ENCODE measurements at places on chromosomes 5 and 9. TPM values are rescaled to one million over a fixed set of nuclear protein-coding genes. Genes with fewer than 3 reads are reported as not detected.

DNA sequence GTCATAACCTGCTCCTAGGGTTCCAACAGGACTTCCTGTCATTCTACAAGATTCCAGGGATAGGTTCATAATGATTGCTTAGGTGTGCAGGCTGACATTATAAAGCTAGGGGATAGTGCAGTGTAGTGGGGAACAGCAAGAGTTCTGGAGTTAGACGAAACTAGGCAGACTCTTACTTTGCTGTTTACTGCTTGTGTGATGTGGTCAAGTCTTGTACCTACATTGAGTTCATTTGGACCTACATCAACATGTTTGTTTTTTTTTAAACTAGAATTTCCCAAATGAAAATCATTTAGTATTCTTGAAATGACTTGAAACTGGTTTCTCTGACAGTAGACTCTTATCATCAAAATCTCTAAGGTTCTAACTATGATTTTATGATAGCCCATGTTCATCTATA lies 21.2 kb upstream of the CCNH start:
- no peaks in the 10 kb centered on the region for H3K36me3 ChIP-seq
- no peaks in the 10 kb centered on the region for H3K27me3 ChIP-seq
- DNase-seq, result no peak
- H3K4me1 ChIP-seq, result no peaks in the 10 kb centered on the region

GRCh38 chr5:122770477-122770876 lies 4.4 kb upstream of the SNX2 start:
- H3K4me3 ChIP-seq, result no peak overlapping the region
- DNase-seq, result peak; percentile 59
- peaks cover 8% of the 10 kb centered on the region for H3K4me1 ChIP-seq

IL9 gene
- total RNA-seq, result not detected

GRCh38 chr9:128114326-128115186 lies 13.0 kb downstream of the PTGES2 start:
- H3K4me3 ChIP-seq, result no peak overlapping the region
- H3K36me3 ChIP-seq, result peaks cover 2% of the 10 kb centered on the region
- no peak for DNase-seq
- H3K27ac ChIP-seq, result no peak overlapping the region

CATSPER3 gene
- 0.39 TPM for total RNA-seq

INSL6 gene
- total RNA-seq, result not detected

DNA sequence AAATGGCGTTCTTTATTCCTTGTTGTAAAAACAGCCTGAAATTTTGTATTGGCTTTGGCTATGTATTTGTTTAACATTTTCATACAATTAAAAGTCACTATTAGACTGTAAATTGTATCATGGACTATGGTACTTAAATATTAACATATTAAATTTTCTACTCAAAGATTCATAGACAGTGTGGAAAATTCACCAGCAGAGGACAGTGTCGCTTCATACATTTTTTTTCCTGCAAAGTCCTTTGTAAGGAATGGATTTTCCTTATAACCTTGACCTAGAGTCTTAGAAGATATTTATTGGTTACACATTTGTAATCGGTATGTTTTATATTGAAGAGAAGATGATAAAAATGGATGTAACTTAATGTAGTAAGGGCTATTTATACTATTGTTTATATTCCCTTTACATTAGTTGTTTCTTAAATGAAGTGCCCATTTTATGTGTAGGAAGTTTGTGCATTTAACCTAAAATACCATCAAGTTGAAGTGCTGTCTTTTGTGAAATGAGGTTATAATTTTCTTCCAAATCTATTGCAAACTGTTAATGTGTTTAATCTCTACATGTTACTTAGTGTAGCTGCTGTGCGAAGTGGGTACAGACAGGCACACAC lies 150.1 kb downstream of the KDM4C start:
- no peaks in the 10 kb centered on the region for H3K36me3 ChIP-seq
- H3K4me1 ChIP-seq, result peaks cover under 1% of the 10 kb centered on the region
- H3K27ac ChIP-seq, result no peak overlapping the region
- no peaks in the 10 kb centered on the region for H3K27me3 ChIP-seq
- DNase-seq, result no peak
- no peak overlapping the region for H3K4me3 ChIP-seq

- no peaks in the 10 kb centered on the region for H3K36me3 ChIP-seq
- no peak overlapping the region for H3K27ac ChIP-seq
- peaks cover 2% of the 10 kb centered on the region for H3K4me1 ChIP-seq
- no peaks in the 10 kb centered on the region for H3K27me3 ChIP-seq
Measured at GRCh38 chr5:134586866-134587524, 45.6 kb downstream of the SAR1B start.

GRCh38 chr5:170312666-170313065 lies 15.1 kb upstream of the LCP2 start:
- H3K36me3 ChIP-seq, result no peaks in the 10 kb centered on the region
- peak; percentile 24 for DNase-seq
- no peaks in the 10 kb centered on the region for H3K4me1 ChIP-seq
- H3K27me3 ChIP-seq, result peaks cover 2% of the 10 kb centered on the region

- no peak for DNase-seq
- no peaks in the 10 kb centered on the region for H3K36me3 ChIP-seq
- H3K27me3 ChIP-seq, result peaks cover 19% of the 10 kb centered on the region
- H3K4me1 ChIP-seq, result no peaks in the 10 kb centered on the region
- H3K4me3 ChIP-seq, result no peak within 1 kb of the TSS
- H3K27ac ChIP-seq, result no peak within 1 kb of the TSS
Measured at GRCh38 chr9:114930056-114930812, at the start of gene TNFSF8. TNFSF8 (minus strand) TSS chr9:114930591; CDS start chr9:114930303, 288 bp downstream.

DNA sequence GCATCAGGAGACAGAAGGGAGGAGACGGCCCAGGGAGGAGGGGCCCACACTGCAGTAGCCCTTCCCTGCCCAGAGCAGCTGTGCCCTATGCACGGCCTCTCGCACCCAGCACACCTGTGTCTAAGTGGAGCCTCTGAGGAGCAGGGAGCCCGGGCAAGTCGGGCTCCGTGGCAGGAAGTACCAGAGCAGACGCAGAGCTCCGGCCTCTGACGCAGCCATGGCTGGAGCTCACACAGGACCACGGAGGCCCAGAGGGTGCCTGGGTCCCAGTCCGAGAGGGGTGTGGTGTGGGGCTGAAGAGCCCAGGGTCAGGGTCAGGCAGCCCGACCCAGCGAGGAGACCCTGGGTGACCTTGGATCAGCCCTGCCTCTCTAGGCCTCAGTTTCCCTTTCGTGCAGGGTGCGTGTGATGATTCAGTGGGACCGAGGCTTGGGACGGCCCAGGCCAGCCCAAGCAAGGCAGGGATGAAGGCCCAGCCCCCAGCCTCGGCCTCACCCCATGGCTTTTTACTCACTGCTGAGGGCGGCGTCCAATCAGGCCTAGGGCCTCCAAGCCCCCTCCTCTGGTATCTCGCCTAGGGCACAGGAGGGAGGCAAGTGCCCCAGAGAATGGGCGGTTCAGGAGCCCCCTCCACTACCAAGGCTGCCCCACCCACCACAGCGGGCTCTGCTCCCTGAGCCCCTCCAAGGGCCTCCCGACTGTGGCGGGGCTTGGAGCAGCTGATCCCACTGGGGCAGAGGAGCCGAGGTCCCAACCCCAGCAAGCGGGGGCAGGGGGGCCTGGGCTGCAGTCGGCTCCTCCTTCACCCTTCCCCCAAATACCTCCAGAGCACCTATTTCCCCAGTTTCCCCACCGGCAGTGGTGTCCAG lies 4.3 kb upstream of the AGPAT2 start:
- no peaks in the 10 kb centered on the region for H3K36me3 ChIP-seq
- H3K4me3 ChIP-seq, result no peak overlapping the region

GRCh38 chr9:90309809-90310520 lies 332.7 kb downstream of the DIRAS2 start:
- H3K4me3 ChIP-seq, result no peak overlapping the region
- H3K27ac ChIP-seq, result no peak overlapping the region
- no peaks in the 10 kb centered on the region for H3K4me1 ChIP-seq
- H3K27me3 ChIP-seq, result no peaks in the 10 kb centered on the region
- H3K36me3 ChIP-seq, result no peaks in the 10 kb centered on the region
- no peak for DNase-seq

GRCh38 chr5:116216246-116216645 lies 131.4 kb downstream of the COMMD10 start:
- H3K27ac ChIP-seq, result no peak overlapping the region
- H3K27me3 ChIP-seq, result no peaks in the 10 kb centered on the region
- H3K4me3 ChIP-seq, result no peak overlapping the region

- no peak overlapping the region for H3K4me3 ChIP-seq
- DNase-seq, result no peak
- H3K4me1 ChIP-seq, result peaks cover 19% of the 10 kb centered on the region
- no peaks in the 10 kb centered on the region for H3K36me3 ChIP-seq
Measured at GRCh38 chr9:128548876-128549275, 3.5 kb upstream of the SPTAN1 start.

DNA sequence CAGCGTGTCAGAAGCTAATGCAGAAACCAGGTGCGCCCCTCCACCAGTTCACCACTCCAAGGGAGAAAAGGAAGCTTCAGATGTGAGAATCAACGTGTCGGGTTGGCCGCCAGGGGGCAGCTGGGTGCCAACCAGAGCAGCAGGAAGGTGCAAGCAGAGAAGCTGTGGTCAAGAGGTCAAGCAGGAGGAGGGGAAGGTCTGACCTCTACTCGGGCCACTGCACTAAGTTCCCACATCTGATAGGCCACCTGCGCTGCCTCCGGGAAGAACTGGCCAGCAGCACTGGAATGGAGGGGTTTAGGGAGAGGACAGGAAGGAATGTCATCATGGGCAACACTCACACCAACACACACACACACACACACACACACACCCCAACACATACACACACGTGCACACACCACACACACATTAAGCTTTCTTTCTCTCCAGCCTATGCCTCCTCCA lies 31.4 kb downstream of the ANXA6 start:
- peaks cover 79% of the 10 kb centered on the region for H3K36me3 ChIP-seq
- H3K4me3 ChIP-seq, result no peak overlapping the region
- no peak overlapping the region for H3K27ac ChIP-seq
- H3K27me3 ChIP-seq, result no peaks in the 10 kb centered on the region
- peak; percentile 35 for DNase-seq

DNA sequence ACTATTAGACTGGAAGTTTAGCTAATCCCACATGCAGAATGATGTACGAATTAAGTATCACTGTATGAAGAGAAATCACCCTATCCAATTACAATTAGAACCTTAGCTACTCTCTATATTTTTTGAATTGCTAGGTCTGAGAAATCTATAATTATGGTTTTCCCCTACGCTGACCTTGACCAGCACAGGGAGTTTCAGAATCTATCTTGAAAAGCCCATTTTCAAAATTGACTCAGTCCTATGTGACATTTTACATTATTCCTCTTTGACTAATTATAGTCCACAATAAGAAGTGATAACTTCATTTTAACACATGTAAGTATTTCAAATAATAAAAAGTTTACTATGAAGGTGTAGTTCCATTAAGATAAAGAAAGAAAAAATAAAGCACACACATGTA lies 21.5 kb downstream of the NUDT12 start:
- no peak overlapping the region for H3K27ac ChIP-seq
- no peak overlapping the region for H3K4me3 ChIP-seq
- H3K4me1 ChIP-seq, result no peaks in the 10 kb centered on the region
- no peak for DNase-seq
- no peaks in the 10 kb centered on the region for H3K36me3 ChIP-seq

DNA sequence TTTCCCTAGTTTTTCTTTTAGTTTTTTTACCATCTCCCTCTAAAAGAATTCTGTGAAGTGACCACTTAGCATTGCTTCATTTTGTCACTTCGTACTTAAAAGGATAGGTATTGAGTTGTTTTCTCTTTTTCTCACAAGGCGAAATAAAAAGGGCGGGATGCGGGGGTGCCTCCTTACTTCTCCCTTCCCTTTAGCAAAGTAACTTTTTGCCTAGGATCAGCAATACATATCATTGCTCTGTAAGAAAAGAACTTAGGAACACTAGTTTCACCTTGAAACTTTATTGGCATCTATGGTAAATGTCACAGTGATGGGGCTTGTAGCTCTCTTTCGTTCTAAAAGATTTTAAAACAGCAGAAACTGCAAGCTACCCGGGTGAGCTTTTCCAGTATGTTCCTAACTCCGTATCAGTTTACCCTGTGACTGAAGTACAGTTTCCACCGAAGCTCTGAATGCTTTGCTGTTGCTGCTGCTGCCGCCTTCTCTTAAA lies 4.1 kb downstream of the PRDM6 start:
- H3K4me3 ChIP-seq, result no peak overlapping the region
- peaks cover 12% of the 10 kb centered on the region for H3K4me1 ChIP-seq
- H3K36me3 ChIP-seq, result no peaks in the 10 kb centered on the region
- no peak for DNase-seq
- no peak overlapping the region for H3K27ac ChIP-seq
- H3K27me3 ChIP-seq, result peaks cover 92% of the 10 kb centered on the region

- no peak overlapping the region for H3K27ac ChIP-seq
- no peaks in the 10 kb centered on the region for H3K36me3 ChIP-seq
- DNase-seq, result peak; percentile 12
- no peaks in the 10 kb centered on the region for H3K4me1 ChIP-seq
Measured at GRCh38 chr5:21919414-21920022, 933.6 kb downstream of the CDH12 start.

DNA sequence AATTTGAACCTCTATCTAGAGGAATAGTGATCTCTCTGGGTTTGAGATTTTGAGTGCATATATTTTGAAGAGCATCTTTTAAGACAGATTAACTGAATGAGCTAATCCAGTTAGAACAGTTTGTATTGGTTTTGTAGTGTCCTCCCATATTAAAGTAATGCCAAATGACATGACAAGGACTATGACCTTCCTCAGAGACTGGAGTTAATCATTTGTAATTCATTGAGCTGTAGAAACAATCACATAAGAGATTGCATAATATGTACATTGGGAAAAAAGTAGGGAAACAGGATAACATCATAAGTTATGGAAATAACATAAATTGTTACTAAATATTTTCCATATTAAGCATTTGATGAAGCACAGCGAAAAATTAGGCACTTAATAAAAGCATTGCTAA lies 45.8 kb upstream of the PRDM9 start:
- H3K27ac ChIP-seq, result no peak overlapping the region
- no peaks in the 10 kb centered on the region for H3K4me1 ChIP-seq
- DNase-seq, result no peak
- no peak overlapping the region for H3K4me3 ChIP-seq

NPDC1 gene
- total RNA-seq, result 66.8 TPM

DNA sequence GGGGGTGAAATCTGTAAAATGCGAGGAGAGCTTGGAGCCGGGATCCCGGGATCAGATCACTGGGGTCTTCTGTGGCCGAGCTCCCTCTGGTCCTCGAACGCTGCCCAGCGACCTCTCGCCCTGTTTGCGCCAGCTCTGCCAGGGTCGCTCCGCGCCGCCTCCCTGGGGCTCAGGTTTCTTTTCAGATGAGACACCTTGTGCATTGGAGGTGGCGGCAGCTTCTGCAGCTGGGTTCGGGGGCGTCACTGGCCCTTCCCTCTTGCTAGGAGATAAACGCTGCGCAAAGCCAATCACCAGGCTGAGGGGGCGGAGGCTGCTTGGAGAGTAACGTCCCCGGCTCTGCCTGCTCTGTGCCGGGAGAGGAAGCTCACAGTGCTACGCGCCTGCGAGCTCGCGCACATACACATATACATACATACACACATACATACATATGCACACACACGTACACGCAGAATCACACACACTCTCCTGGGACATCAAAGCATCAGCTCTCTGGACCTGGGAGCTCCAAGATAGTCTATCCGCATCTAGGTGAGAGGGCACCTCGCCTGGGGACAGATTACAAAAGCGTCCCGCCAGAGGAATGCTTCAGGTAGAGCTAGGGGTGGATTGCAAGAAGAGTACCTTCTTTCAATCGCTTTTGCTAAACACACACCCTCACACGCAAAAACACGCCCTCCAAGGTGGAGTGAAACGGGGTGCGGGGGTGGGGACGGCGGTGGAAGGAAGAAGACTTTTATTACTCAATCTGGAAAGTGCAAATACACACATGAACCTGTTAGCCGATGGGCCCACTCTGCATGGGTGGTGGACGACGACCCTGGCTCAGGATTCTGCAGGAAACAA lies at the start of gene ST8SIA4:
ST8SIA4 (minus strand) TSS at position 244 of the 849 bp plus-strand sequence. CDS start 327 bp downstream, outside the sequence.
- DNase-seq, result peak; percentile 73
- H3K27ac ChIP-seq, result no peak within 1 kb of the TSS
- H3K4me1 ChIP-seq, result peaks cover 12% of the 10 kb centered on the region
- peak within 1 kb of the TSS; percentile 85 for H3K4me3 ChIP-seq

Measured in astrocyte (in vitro differentiated cells and primary cell).